ENCODE measurements at places on chromosomes 12 and 14.

DNA sequence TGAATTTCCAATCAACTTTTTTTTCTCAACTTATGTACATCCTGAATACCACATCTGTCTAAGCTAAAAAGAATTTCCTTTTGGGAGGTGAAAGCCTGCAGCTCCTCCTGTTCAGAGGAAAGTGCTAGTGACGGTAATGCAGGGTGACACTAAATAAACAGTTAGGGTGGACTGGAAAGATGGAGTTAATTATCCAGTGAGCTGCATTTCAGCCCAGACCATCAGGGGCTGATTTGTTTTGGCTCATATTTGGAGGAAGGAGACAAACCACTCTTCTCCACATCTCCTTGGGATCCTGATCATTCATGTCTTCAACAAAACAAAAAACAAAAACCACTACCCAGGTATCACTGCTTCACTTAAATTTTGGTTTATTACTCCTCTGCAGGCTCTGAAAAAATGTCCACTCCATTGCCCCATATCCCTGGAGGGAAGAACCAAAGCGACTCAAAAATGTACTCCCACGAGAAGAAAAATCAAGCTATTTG is 5.1 kb upstream of the SIX1 start:
- DNase-seq, result no peak

DNA sequence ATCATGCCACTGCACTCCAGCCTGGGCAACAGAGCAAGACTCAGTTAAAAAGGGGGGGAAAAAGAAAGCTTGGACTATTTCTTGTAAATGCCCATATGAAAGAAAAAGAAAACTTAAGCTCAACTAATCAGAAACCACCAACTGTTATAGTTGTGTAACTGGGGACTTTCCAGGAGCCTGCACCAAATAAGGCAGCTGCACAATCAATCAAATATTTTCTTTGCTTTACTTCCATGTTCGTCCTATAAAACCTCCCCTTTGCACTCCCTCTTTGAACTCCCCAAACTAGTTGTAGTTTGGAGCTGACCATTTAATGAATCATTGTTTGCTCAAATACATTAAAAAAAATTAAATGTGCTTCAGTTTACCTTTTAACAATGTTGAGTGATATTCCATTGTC is 54.9 kb downstream of the OTOGL start:
- DNase-seq, result no peak

DNA sequence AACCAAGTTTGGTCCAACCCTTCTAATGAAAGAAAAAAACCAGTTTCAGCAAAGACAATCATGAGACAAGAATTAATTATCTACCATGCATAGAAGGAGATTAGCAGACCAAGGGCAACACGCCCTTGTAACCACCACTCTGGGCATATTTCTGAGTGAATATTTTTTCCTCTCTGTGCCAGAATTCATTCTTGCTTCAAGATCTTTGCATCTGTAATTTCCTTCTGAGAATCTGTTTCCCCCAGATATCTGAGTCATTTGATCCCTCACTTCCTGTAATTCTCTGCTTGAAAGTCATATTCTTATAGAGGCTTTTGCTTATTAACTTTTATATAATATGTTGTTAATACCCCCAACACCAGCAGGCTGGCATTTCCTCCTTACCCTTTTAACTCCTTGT is 243.7 kb downstream of the SLC16A7 start:
- no peak for DNase-seq

DNA sequence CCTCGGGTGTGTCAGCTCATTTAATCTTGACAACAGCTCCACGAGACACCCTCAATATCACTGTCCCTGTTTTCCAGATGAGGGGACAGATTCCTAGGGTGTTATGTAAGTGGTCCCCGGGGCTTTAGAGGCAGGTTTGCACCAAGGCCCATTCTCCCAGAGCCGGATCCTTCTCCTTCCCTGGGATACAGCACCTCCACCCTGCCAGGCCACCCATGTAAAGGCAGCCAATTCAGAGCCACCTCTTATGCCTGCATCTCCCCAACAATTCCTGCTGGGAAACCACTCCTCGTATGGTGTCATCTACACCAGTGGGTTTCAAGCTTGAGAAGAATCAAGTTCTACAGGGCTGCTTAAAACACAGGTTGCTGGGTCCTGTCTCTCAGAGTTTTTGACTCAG is 4.1 kb upstream of the CYP46A1 start:
- no peak for DNase-seq

GRCh38 chr12:103884316-103884715 is 43.3 kb upstream of the NT5DC3 start:
- peak; percentile 45 for DNase-seq

DNA sequence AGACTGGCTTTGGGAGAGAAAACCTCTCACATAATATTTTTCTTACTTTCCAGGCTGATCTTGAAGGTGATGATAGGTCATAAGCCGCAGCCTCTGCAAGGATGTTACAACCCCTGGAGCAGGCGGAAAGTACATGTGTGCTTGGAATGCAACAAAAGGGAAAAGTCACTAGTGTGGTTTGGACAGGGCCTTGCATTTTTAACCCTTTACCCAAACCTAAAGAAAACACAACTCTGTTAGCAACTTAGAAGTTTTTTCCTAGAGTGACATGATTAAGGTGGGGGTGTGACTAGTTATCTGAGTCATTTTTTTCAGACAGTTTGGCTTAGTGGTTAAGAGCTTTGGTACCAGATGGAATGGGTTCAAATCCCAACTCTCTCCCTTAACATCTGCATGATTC is 97.0 kb downstream of the TMEM30B start:
- DNase-seq, result no peak

GRCh38 chr12:94171595-94171930 is 23.2 kb downstream of the PLXNC1 start:
- no peak for DNase-seq

DNA sequence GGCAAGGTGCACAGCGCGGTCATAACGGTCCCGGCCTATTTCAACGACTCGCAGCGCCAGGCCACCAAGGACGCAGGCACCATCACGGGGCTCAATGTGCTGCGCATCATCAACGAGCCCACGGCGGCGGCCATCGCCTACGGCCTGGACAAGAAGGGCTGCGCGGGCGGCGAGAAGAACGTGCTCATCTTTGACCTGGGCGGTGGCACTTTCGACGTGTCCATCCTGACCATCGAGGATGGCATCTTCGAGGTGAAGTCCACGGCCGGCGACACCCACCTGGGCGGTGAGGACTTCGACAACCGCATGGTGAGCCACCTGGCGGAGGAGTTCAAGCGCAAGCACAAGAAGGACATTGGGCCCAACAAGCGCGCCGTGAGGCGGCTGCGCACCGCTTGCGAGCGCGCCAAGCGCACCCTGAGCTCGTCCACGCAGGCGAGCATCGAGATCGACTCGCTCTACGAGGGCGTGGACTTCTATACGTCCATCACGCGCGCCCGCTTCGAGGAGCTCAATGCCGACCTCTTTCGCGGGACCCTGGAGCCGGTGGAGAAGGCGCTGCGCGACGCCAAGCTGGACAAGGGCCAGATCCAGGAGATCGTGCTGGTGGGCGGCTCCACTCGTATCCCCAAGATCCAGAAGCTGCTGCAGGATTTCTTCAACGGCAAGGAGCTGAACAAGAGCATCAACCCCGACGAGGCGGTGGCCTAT is 875 bp downstream of the HSPA2 start:
- DNase-seq, result no peak

DNA sequence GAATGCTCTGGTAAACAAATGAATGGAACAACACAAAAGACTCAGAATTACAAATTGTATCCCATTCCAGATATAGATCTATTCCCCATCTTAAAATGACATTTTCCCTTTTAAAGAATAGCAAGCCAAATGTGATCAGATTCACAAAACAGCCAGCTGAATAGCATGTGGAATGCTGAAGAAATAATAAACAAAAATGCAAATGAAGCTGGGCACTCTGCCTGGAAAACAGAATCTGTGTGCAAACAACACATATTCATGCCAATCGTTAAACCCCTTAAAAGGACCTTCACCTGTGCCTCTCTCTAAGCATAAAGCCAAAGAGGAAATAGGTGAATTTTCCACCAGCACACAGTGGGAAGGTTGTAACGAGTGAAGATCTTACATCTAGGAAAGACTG is 67.9 kb upstream of the PDZRN4 start:
- no peak for DNase-seq

GRCh38 chr12:98745578-98746391 is 100.7 kb downstream of the APAF1 start:
- no peak for DNase-seq

- DNase-seq, result no peak
Measured at GRCh38 chr14:74648601-74649000, 36.6 kb upstream of the LTBP2 start.

GRCh38 chr12:62438098-62438692 is 28.4 kb upstream of the MON2 start:
- peak; percentile 56 for DNase-seq

GRCh38 chr12:57546438-57547287 is at the start of gene DCTN2:
TSS of gene DCTN2 (minus strand) at chr12:57547192. CDS start at chr12:57547063, 129 bp downstream.
- DNase-seq, result peak; percentile 98

GRCh38 chr14:60343571-60344071 is 94.6 kb downstream of the PPM1A start:
- no peak for DNase-seq
